AG08395 (cell line): ENCODE measurements at places on chromosomes 2 and 18.

GRCh38 chr2:142139384-142139783 lies 8.6 kb upstream of the LRP1B start:
- no peak for DNase-seq

DNA sequence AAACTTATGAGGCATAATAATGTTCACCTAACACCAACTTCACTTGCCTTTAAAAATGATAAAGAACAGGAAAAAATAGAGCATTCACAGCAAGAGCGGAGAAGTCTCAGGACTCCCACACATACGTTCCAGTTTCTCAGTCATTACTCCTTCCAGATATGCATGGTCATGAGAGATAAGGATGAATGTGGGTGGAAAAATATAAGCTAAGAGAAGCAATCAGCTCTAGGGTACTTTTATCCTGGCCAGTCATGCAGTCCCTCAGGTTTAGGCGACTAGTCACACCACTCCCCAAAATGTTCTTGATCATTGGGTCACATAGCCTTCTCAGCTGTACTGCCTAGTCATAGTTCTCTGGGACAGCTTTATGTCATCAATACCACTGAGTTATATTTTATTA lies 29.2 kb upstream of the CCDC178 start:
- no peak for DNase-seq

GRCh38 chr18:54829856-54830255 lies 1.6 kb downstream of the RAB27B start:
- DNase-seq: no peak

DNA sequence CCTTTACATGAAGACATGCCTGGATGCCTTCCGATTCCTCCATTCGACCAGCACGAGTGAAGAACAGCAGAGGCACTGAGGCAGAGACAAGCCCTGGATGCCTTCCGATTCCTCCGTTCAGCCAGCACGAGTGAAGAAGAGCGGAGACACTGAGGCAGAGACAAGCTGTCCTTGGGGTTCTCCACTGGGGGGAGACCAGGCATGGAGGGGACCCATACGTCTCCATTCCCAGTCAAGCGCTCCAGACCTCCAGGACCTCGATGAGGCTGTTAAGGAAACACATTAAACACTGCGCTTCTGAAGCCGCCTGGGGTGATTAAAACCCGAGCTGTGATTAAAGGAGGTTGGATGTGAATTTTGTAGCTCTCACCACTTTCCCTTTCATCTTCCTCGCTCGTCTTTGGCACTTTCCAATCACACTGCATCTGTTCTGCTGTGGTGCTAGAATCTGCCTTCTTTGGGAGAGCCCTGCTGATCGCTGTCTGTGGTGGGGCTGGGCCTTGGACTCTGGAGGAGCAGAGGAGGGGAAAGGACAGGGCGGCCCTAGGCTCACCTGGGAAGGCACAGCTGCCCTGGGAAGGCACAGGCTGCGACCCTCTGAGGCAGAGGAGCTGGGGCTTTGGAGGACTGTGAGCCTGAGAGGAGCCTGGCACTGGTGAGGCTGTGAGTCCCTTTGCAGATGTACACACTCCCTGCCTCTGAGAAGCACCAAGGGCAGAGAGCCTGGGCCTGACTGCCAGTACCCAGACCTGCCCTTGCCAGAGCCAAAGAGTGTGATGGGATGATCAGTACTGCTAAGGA lies 463.1 kb upstream of the HS6ST1 start:
- DNase-seq: no peak

GRCh38 chr2:119749477-119750012 lies 10.2 kb upstream of the PTPN4 start:
- DNase-seq: no peak

GRCh38 chr2:241187101-241187917 lies 1.2 kb upstream of the ANO7 start:
- no peak for DNase-seq

DNA sequence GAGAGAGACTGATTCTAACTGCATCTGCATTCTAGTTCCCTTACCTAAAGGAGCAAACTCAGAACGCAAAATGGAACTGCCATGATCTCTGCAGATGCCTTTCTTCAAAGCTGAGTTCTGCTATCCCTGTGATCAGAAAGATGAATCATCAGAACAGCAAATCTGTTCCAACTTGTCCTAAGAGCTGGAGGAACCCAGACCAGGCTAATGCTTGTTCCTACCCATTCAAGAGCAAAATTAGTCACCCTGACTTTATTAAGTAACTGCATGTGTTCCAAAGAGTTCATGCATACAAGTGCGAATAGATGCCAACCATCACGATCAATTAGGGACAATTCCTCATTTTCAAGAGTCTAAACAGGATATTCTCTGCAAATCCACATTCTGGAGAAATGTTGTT lies 46.5 kb downstream of the MBP start:
- peak; percentile 91 for DNase-seq

- DNase-seq: peak; percentile 20
These were observed 55.7 kb downstream of the CCDC93 start for GRCh38 chr2:117958186-117958585.

GRCh38 chr2:105290981-105291660 lies 38.4 kb downstream of the TGFBRAP1 start:
- DNase-seq: no peak

DNA sequence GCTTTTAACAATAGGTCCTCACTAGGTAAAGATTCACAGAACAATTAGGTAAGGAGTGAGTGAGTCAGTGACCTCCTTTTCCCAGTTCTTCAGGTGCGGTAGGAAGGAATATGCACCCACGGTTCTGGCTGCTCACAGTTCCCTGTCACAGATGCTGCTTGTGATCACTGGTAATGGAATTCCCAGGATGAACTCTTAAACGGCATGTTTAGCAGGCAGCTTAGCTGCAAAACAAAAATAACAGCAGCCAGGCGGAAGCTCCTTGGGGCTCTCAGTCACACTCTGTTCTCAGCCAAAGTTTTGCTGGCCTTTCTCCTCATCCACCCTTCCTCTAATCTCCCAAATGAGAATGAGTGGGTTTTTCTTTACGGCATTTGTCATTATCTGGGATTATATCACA lies 274.5 kb downstream of the MYT1L start:
- DNase-seq: no peak

GRCh38 chr2:62423235-62423634 lies 82.8 kb downstream of the TMEM17 start:
- no peak for DNase-seq

DNA sequence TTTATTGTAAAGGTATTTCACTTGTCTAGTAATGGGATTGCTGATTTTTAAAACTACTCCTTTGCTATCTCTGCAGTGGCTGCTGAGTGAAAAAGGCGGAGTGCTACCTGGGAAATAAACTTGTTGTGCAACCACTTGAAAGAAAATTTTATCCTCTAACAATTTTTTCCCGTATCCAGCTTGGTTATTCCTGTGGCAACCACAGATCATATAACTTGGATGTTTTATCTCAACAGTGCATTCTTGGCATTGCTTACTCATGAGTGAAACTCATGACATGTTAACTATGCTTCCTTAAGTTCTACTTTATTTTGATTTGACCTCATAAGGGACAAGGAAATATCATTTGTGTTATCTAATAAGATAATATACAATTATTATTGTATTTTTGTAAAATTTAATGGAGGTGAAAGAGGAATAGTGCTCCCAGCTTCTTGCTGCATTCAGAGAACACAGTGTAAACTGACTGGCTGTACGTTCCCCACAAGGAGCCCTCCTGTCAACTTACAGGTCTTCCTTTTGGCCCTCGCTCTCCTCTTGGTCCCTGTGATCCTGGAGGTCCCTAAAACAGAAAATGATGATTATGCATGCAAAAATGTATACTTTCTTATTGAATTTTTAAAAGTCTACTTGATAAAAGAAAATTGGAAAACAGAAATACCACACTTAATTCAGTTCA lies 82.7 kb downstream of the COL5A2 start:
- peak; percentile 48 for DNase-seq

DNA sequence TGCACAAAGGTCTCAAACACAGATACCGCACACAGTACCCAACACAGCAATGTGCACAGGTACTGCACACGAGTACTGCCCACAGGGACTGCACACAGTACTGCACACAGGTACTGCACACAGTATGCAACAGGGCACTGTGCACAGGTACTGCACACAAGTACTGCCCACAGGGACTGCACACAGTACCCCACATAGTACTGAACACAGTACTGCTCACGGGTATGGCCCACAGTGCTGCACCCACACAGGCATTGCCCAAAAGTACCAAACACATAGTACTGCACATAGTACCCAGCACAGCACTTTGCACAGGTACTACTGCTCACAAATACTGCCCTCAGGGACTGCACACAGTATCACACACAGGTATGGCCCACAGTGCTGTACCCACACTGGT lies 73.1 kb downstream of the ZNF236 start:
- no peak for DNase-seq

DNA sequence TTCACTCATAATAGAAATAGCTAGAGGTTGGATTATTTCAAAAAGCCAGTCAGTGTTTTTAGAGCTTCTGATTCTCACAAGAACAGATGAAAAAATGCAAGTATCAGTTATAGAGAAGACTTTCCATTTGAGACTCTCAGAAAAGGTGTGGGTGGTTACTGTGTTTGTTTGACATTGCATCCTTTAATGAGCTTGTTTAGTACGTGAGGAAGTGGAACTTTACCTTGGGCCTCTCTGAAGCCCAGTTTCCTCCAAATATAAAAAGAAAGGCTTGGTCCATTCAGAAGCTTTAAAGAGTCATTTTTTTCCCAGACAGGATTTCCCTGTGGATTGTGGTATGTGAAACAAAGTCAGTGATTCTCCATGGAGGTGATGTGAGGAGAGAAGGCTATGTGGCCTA lies 89.9 kb upstream of the RANBP2 start:
- DNase-seq: no peak

DNA sequence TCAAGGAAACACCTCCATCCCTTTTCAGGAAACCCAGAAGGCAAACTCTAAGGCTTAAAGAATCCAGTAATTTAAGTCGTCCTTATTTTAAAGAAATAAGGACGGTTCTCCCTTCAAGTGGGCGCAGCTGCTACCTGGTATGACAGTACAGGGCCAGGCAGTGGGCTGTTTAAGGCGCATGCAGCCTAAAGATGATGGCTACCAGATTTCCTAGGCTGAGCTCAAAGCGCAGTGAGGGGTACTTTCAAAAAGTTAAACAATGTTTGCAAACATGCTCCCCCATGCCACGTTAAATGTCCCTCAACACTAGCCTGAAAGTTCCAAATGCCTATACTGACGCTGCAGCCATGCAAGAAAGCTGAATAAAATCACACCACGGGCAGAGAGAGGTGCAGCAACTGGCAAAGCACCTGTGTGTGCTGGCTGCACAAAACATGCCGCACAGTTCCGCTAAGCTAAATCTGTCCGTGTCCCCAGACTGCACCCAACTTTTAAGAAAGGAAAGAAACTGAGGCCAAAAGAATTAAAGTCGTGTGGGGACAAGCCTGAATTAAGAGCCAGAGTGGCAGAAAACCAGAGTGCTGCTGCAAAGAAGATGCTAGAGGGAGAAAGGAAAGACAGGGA lies 583 bp downstream of the HIBCH start:
- no peak for DNase-seq

DNA sequence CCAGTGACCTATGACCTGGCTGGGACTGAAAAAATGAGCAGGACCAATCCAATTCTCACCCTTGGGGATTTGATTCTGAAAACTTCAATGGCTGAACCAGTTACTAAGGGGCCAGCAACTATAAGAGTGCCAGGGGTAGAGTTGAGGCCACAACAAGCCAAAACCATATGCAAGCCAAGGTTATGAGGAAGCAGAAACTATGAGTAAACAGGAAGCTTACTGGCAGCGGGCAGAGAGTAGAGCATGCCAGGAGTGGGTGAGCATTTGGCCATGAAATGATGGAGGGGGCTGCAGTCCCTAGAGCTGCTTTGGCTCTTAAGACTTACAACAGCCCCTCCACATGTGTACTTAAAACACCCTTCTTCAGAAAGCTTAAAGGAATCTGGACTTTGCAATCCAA lies 82.4 kb downstream of the RBMS1 start:
- DNase-seq: peak; percentile 67

GRCh38 chr2:187358531-187358930 lies 89.5 kb downstream of the CALCRL start:
- DNase-seq: no peak

- DNase-seq: no peak
These were observed 194.4 kb downstream of the LPIN1 start for GRCh38 chr2:11940799-11941198.

DNA sequence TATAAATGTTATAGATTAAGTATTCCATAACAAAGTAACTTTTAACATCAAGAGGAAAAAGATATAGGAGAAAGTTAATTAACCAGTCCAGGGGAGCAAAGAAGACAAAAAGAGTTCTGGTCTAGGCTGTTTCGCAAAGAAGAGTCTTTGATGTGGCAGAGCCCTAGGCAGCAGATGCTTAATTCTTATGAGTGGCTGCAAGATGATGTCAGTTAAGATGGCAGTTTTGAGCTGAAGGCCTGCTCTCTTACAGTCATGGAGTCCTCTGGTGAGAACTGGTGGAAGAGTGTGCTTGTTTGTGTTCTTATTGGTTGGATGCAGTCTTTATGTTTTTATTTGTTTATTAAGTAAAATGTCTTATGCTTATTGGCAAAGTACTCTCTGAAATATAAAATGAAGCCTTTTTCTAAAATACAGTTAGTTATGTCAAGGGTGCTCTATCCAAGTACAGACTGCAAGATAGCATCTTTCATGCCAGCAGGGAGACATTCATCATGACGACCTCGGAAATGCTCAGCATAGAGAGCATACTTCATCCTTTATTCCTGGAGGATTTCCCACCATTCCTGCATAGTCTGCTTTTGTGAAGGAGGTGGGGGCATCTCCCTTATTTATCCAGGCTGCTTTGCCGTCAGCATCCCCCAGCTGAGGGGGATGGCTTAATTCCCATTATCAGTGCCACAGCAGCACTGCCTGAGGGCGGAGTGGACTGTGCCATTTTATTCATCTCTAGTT lies 38.9 kb upstream of the SERPINE2 start:
- DNase-seq: no peak

DNA sequence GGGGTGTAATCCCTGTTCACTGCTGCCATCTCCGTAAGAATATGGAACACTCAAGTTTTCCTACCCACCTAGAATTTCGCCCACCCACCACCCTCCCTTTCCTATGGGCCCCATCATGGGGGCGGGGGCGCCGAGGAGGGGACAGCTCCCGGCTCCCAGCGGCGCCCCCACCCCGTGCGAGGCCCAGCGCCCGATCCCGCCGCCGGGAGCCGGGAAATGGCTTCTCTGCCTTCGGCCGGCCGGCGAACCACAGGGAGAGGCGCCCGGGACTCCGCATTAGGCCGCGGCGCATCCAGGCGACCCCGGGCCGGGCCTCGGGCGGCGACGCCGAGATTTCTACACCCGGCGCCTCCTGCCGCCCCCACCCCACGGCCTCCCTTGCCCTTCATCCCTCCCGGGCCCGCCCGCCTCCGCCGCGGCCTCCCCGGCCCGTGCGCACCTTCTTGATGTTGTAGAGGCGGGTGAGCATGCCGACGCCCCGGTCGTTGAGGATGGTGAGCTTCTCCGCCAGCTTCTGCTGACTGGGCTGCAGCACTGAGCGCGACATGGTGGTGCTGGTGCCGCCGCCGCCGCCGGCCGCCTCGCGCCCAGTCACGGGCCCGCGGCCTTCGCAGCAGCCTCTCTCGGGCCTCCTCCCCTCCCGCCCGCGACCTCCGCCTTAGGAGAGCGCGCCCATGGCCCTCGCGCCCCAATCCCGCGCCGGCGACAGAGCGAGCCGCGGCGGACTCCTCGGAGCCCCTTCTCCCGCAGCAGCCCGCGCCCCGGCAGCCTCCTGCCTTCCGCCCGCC lies 510 bp downstream of the NCKAP1 start:
- peak; percentile 20 for DNase-seq

- peak; percentile 71 for DNase-seq
These were observed 107.1 kb upstream of the STK17B start for GRCh38 chr2:196278491-196278911.

- no peak for DNase-seq
These were observed 248.0 kb downstream of the IKZF2 start for GRCh38 chr2:212903413-212903812.
